ENCODE measurements at places on chromosomes 2 and 18. TPM values are rescaled to one million over a fixed set of nuclear protein-coding genes. Genes with fewer than 3 reads are reported as not detected.

GRCh38 chr2:100230754-100231153 lies 88.4 kb upstream of the AFF3 start:
- H3K4me1 ChIP-seq = peaks cover 44% of the 10 kb centered on the region
- no peaks in the 10 kb centered on the region for H3K36me3 ChIP-seq
- no peak overlapping the region for H3K4me3 ChIP-seq
- no peak overlapping the region for H3K27ac ChIP-seq
- no peaks in the 10 kb centered on the region for H3K27me3 ChIP-seq

Gene HOXD13
- not detected for total RNA-seq

Gene SERPINB11
- total RNA-seq = not detected

DNA sequence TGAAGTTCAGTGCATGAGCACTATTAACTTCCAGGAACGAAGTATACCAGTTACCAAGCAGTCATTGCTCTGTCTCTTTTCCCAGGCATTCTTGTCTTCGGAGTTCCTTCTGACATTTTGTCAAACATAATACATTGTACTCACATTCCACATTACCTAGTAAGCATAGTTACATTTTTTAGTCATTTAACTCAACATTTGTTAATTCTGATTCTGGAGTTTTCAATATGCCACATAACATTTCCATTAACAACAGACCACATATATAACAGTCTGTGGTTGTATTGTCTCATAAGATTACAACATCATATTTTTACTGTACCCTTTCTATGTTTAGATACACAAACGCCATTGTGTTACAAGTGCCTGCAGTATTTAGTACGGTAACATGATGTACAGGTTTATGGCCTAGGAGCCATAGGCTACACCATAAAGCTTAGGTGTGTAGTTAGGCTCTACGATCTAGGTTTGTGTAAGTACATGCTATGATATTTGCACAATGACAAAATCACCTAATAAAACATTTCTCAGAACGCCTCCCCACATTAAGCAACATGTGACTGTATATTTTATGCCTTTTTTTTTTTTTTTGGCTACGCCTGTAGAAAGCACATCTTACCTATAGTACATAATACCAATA lies 187.1 kb downstream of the DYM start:
- H3K27ac ChIP-seq = no peak overlapping the region
- H3K4me3 ChIP-seq = no peak overlapping the region
- 0 out of 2 replicates have a peak, but pooled peaks cover 7% of the 10 kb centered on the region for H3K36me3 ChIP-seq
- H3K27me3 ChIP-seq = no peaks in the 10 kb centered on the region

DNA sequence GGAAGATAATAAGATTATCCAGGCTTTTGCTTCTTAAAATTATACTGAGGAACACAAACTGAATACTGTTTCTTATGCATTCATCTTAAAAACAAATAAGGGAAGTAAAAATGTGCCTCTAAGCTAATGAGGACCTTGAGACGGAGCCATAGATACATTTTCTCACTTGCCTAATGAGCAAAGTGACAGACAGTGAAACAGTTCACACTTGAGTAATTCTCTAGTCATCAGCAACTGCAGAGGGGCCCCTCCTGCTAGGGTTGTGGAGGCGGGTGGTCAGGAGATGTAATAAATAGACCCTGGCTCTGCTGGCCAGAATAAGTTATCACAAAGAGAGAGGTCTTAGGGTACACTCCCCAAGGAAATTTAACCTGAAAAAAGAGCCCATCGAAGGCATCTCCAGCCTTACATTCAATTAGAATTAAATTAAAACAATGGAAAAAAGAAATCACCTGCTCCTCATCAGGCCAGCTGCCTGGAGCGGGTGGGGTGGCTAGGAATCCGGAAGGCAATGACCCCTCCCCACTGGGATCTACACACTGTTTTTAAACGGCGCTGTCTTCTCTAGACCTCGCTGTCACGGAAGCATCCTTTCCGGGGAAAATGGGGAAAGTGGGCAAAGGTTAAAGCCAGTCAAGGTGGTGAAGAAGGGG lies 32.6 kb upstream of the INSIG2 start:
- peak; percentile 93 for DNase-seq
- peaks cover 91% of the 10 kb centered on the region for H3K4me1 ChIP-seq
- no peaks in the 10 kb centered on the region for H3K27me3 ChIP-seq
- H3K36me3 ChIP-seq = no peaks in the 10 kb centered on the region
- peak overlapping the region; percentile 97 for H3K27ac ChIP-seq
- peak overlapping the region; percentile 57 for H3K4me3 ChIP-seq

Gene CGREF1
- total RNA-seq = not detected

Gene PDE1A
- 0.15 TPM for total RNA-seq

Gene INPP4A
- 7.9 TPM for total RNA-seq

GRCh38 chr2:161418275-161418714 lies 2.2 kb downstream of the TBR1 start:
- H3K36me3 ChIP-seq = no peaks in the 10 kb centered on the region
- peaks cover 11% of the 10 kb centered on the region for H3K4me1 ChIP-seq
- DNase-seq = no peak
- H3K27ac ChIP-seq = no peak overlapping the region
- no peak overlapping the region for H3K4me3 ChIP-seq
- no peaks in the 10 kb centered on the region for H3K27me3 ChIP-seq

Gene MBOAT2
- total RNA-seq = not detected

DNA sequence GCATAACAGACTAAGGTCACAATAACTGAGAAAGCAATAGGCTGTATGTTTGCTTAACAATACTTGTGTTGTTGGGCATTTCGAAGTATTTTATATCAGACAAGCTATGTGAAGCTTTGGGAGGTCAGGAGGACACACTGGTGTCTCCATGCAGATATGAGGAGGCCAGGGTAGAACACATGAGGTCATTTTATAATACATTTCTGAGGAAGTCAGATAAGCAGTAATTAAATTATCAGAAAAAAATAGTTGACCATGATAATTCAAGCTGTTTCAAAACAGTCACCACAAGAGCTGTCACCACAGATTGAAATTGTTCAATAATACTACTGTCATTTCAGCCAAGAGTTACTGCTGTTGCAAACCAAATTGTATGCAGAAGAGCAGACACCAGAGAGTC lies 160.6 kb downstream of the RIT2 start:
- H3K27ac ChIP-seq = no peak overlapping the region
- no peak for DNase-seq
- H3K4me1 ChIP-seq = no peaks in the 10 kb centered on the region
- no peaks in the 10 kb centered on the region for H3K27me3 ChIP-seq
- no peak overlapping the region for H3K4me3 ChIP-seq

Gene PLEK
- 224 TPM for total RNA-seq

Gene ANO7
- total RNA-seq = 0.14 TPM

GRCh38 chr18:50806208-50806616 lies 13.6 kb downstream of the MRO start:
- peaks cover 11% of the 10 kb centered on the region for H3K4me1 ChIP-seq
- H3K27ac ChIP-seq = no peak overlapping the region
- no peak for DNase-seq
- H3K36me3 ChIP-seq = no peaks in the 10 kb centered on the region
- H3K27me3 ChIP-seq = no peaks in the 10 kb centered on the region

DNA sequence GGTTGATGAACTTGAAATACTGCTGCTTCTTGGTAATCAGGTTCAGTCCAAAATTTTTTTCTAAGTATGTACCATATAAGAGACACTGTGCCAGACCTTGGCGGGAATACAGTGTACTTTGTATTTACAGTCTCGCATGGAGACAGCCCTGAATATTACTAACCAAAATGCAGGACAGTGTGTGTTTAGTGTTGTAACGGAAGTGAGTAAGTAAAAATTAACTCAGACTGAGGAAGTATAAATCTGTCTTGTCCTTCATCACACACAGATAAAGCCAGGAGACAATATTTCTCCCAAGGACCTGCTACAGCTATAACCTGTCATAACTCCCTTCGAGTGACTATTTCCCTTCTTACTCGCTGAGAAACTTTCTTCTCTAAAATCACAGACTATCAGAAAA lies 76.9 kb downstream of the ACTR3 start:
- H3K4me1 ChIP-seq = peaks cover 17% of the 10 kb centered on the region
- peaks cover 3% of the 10 kb centered on the region for H3K36me3 ChIP-seq
- H3K27ac ChIP-seq = no peak overlapping the region
- H3K4me3 ChIP-seq = no peak overlapping the region
- H3K27me3 ChIP-seq = no peaks in the 10 kb centered on the region

DNA sequence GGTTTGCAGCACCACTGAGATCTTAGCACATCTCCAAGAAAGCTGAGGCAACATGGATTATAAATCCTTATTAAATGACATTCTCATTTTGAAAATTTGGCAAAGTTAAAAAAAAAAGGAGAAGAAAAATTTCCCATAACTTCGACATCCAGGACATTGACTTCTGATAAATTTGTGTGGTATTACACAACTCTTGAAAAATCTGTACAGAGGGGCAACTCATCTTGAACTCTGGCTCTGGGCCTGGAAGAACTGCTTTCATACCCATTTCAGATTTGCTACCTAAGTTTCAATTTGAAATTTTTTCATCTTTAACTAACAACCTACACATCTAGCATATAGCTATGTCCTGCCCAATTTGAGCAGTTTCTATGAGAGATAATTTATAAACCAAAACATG lies 118.0 kb upstream of the UGP2 start:
- no peaks in the 10 kb centered on the region for H3K36me3 ChIP-seq
- no peak overlapping the region for H3K27ac ChIP-seq
- no peak for DNase-seq
- no peaks in the 10 kb centered on the region for H3K4me1 ChIP-seq

DNA sequence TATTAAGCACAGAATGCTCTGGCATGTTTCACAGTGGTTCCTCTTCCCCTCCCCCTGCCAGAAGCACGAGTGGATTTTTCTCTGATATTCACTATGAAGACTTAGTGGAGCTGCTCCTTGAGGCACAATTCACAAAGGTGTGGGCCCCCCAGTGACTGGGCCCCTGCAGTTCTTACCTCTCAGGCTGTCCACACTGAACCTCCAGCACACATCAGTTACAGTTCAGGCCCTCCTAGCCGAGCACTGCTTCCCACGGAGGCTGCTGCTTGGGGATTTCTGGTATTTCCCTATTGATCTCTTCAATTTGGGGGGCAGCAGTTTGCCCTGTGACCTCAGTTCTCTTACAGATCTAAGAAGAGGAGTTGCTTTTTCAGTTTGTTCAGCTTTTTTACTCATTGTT lies 236.1 kb downstream of the SH3RF3 start:
- DNase-seq = no peak
- H3K27ac ChIP-seq = no peak overlapping the region
- no peaks in the 10 kb centered on the region for H3K4me1 ChIP-seq
- no peaks in the 10 kb centered on the region for H3K36me3 ChIP-seq

GRCh38 chr2:120419073-120419472 lies 73.1 kb downstream of the INHBB start:
- no peaks in the 10 kb centered on the region for H3K4me1 ChIP-seq
- H3K4me3 ChIP-seq = no peak overlapping the region
- no peaks in the 10 kb centered on the region for H3K27me3 ChIP-seq
- no peak overlapping the region for H3K27ac ChIP-seq
- no peak for DNase-seq

- no peaks in the 10 kb centered on the region for H3K27me3 ChIP-seq
- H3K4me1 ChIP-seq = no peaks in the 10 kb centered on the region
- no peaks in the 10 kb centered on the region for H3K36me3 ChIP-seq
- no peak overlapping the region for H3K4me3 ChIP-seq
- H3K27ac ChIP-seq = no peak overlapping the region
Measured at GRCh38 chr2:206701952-206702605, 16.1 kb downstream of the DYTN start.

DNA sequence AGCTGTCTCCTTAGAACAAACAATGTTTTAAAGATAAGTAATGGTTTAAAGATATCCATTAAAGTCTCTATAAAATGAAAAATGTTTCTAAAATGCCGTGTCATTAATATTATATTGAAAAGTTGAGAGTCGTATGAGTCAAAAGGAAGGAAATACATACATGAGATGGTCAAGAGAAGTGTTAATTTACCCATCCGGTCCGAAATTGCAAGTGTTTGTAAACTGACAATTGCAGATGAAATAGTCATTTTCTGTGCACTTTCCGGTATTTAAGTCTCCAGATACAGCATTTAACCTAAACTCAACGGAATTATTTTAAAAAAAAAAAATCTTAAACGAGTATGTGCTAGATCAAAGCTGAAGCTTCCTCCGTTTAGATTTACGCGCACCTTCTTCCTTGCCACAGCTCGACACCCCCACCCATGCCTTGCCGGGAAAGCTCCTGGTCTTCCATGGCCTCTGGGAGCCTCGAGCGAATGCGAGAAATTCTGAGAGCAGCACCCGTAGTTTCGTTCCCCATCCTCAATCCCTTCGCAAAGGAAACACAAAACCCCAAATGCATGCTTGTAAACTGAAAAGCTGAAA lies 1.8 kb downstream of the DSC3 start:
- H3K36me3 ChIP-seq = no peaks in the 10 kb centered on the region
- H3K4me3 ChIP-seq = no peak overlapping the region
- no peaks in the 10 kb centered on the region for H3K27me3 ChIP-seq
- no peak overlapping the region for H3K27ac ChIP-seq
- no peak for DNase-seq

GRCh38 chr2:159091381-159091780 lies 122.9 kb downstream of the TANC1 start:
- H3K4me3 ChIP-seq = no peak overlapping the region
- no peaks in the 10 kb centered on the region for H3K27me3 ChIP-seq
- H3K4me1 ChIP-seq = no peaks in the 10 kb centered on the region
- H3K36me3 ChIP-seq = no peaks in the 10 kb centered on the region
- no peak overlapping the region for H3K27ac ChIP-seq

Measured in Karpas-422 (cell line).